ENCODE measurements at places on chromosomes 16 and 17.

GRCh38 chr16:1712791-1713261 is 6.8 kb downstream of the MAPK8IP3 start:
- DNase-seq: no peak

- DNase-seq: no peak
These were observed 76.4 kb downstream of the CDH13 start for GRCh38 chr16:82703161-82703560.

DNA sequence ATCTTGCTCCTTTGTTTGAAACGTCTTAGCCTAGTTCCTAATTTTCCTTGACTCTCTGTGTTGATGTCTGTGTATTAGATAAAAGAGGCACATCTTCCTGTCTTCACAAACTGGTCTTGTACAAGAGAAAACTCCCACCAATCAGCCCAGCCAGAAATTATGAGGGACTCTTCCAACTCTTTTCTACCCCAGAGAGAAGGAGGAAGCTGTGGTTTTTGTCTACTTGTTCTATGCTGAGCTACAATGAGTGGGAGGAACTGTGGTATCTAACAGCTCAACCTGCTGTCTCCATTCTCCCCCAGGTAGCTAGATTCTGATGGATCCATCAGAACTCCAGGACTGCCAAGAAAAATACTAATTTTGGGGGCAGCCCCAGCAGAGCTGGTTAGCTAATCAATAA is 392.5 kb downstream of the HS3ST3B1 start:
- no peak for DNase-seq

DNA sequence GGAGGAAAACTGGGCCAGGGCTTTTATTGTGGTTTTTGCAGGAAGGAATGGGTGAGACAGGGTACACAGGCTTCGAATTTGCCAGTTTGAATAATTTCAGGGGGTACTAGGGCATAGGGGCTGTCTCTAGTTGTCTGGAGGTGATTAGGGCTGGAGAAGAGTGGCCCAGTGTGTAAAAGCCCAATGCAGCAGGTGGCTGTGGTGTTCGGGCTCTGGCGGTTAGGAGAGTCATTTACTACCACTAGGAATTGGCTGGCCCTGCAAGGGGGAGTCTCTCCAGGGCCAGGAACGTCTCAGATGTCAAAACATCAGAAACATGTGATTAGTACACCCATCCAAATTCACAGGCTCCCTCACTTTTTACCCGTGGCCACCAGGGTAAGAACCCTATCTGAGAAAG is 50.3 kb downstream of the GINS3 start:
- no peak for DNase-seq

- DNase-seq: no peak
These were observed 24.6 kb downstream of the LLGL2 start for GRCh38 chr17:75550139-75550465.

- no peak for DNase-seq
These were observed 10.9 kb upstream of the TBX2 start for GRCh38 chr17:61388561-61389356.

DNA sequence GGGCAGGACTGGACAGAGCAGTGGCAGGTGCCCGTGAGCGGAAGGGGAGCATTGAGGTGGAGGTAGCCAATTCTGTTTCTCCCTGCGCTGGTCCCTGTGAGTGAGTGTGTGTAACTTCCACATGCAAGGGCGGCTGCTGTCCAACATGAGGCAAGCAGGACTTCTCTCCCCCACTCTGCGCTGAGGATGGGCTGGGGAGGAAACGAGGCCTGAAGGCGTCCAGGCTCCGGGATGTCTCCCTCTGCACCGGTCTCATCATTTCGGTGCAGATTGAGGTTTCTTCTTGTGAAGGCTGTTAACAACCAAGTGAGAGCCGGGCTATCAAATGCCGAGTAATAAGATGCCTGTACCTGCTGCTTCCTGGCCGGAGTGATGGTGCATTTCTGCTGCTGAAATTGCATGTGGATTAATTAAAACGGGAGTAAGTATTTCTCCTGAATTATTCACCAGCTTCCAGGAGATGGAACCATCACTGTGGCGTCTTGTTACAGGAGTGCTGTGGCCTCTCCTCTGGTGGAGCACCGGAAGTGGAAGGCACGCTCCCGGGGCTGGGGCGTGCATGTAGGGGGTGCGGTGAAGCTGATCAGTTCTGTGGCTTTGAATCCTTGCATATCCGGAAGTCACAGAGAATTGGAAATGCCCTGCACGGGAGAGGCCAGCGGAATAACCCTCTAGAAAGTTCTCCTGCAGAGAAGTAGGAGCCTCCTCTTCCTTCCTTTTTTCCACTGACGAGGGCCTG is 41.7 kb upstream of the MGAT5B start:
- DNase-seq: no peak

DNA sequence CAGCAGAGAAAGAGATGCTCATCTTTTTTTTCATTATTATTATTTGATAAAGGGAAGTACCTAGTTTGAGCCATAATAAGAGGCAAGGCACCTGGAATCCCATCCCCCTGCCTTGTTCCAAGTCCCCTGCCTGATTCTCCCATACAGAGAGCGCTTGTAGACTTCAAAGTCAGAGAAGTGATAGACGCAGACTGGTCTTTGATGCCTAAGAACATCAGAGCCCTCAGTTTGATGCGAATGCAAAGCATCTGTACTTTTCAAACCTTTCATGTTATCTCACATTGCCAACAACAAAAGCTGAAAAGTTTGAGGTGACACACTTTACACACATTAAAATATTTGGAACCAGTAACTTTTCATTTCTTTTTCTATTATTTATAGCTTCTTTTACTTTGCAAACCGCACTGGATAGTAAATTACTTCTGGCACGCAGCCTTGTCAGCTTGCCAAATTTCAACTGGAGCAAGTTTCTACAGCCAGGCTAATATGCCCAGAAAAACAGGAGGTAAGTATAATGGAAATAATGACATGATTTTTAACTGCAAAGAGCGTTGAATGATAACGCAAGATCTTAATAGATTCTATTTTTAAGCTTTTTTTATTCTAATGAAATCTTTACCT is 5.9 kb upstream of the UTP6 start:
- DNase-seq: no peak

All from immature natural killer cell (primary cell).